ENCODE measurements at places on chromosomes 13 and 19. TPM values are rescaled to one million over a fixed set of nuclear protein-coding genes. Genes with fewer than 3 reads are reported as not detected.
A peak's percentile ranks its signal among the peaks of the same experiment; 100 is the strongest.

DNA sequence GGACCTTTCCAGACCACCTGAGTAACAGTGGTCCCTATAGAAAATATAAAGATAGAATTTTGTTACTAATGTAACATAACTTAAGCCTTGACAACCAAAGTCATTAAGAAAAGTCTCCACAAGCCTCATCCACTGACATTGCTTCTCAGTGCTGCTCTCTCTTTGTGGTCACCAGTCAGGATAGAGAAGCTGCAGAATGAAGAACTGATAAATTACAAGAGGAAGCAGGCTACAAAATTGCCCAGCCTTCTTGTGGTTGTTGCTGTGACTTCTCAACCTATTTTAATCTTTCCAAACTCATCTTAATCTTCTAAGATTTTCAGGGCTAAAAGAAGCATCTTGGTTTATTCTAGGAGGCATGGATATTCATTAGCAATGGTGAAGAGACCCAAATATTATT, 343.8 kb downstream of the MZT1 start:
- DNase-seq = no peak

DNA sequence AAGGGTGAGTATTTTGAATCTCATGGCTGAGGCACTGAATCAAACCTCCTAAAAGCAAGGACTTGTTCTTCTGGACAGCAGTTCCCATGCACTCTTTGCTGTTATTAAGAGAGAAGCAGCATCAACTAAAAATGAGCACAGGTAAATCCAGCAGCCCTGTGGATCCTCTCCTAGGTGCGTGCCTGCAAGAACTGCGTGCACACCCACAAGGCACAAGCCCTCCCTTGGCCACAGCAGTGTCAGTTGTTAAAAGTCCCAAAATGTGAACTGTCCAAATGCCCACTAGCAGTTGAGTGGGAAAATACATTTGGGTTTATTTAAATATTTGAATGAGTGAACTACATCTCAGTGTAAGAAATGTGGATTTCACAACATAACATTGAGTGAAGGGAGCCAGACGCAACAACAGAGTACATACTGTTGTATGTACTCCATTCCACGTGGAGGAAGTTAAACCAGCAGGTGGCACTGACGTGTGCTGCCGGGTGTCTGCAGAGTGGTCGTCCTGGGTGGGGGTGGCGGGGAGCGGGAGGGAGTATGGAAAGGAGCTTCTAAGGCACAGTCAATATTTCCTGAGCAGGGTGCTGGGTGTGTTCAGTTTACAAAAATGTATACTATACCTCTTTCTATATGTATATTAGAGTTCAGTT, 266.4 kb downstream of the NALCN start:
- DNase-seq = no peak

DNA sequence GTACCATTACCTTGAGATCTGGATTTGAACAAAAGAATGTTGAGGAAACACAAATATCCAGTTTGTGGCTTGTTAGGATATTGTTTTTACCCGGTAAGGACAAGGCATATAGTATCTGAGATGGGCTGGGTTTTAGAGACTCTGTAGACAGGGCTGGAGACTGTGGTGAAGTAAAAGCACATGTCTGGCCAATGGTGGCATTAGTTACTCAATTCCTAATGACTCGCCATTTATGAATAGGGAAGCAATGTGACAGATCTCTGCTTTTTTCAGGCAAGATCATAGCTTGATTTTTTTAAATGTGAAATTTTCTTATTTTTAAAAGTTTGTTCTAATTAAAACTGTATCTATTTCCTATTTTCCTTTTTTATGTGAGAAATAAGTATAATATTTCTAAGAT, 371.1 kb upstream of the SPRY2 start:
- DNase-seq = no peak

- no peak for DNase-seq
These were observed 13.5 kb downstream of the TM9SF2 start for GRCh38 chr13:99514801-99515200.

DNA sequence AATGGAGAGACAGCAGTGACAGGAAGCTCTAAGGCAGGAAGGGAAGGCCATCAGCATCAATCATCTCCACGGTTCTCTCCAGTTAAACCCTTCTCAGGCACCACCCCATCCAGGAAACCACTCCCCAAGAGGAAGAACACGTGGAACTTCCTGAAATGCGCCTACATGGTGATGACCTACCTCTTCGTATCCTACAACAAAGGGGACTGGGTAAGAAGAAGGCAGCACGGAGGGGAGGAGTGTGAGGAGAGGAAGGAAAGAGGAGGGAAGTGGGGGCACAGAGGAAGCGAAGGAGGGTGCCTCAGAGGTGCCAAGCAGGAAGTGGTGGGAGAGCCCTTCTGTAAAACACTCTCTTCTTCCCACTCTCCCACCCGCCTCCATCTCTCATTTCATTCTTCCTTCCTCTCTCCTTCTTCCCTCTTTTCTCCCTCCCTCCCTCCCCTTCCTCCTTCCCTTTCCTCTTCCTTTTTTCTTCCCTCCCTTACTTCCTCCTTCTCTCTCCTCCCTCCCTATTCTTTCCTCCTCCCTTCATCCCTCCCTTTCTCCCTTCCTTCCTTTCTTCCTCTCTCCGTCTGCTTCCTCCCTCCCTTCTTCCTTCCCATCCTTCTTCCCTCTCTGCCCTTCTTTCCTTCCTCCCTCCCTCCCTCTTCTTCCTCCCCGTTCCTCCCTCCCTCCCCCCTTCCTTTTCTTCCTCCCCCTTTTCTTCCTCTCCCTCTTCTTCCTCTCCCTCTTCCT, 12.6 kb downstream of the ZSCAN5A start:
- no peak for DNase-seq

GRCh38 chr19:11673608-11674041, 65.1 kb downstream of the ZNF823 start:
- DNase-seq = peak; percentile 78

CDADC1 gene
- 8.2 TPM for total RNA-seq

All from cerebellum (tissue), 4 donors.